SJSA1 (cell line): ENCODE measurements at places on chromosomes 12 and 14. TPM values are rescaled to one million over a fixed set of nuclear protein-coding genes. Genes with fewer than 3 reads are reported as not detected.
A peak's percentile ranks its signal among the peaks of the same experiment; 100 is the strongest.

MYH6 gene
- total RNA-seq: not detected in 2 replicates

SLC7A7 gene
- total RNA-seq: 0.09 and 0.13 TPM in 2 replicates

CARMIL3 gene
- not detected in 2 replicates for total RNA-seq

ABCD4 gene
- 11.1 and 12.3 TPM in 2 replicates for total RNA-seq

ADAMTS20 gene
- not detected in 2 replicates for total RNA-seq

RD3L gene
- total RNA-seq: not detected in 2 replicates

TMPO gene
- total RNA-seq: 271 and 276 TPM in 2 replicates

PMEL gene
- total RNA-seq: 0.34 TPM in 1 of 2 replicates, not detected in the other

NFE2 gene
- total RNA-seq: not detected in 2 replicates

GPR65 gene
- total RNA-seq: 1.9 and 2.2 TPM in 2 replicates

MDP1 gene
- total RNA-seq: 13.6 and 30.8 TPM in 2 replicates

C1QL4 gene
- 0.34 and 1.9 TPM in 2 replicates for total RNA-seq

DNA sequence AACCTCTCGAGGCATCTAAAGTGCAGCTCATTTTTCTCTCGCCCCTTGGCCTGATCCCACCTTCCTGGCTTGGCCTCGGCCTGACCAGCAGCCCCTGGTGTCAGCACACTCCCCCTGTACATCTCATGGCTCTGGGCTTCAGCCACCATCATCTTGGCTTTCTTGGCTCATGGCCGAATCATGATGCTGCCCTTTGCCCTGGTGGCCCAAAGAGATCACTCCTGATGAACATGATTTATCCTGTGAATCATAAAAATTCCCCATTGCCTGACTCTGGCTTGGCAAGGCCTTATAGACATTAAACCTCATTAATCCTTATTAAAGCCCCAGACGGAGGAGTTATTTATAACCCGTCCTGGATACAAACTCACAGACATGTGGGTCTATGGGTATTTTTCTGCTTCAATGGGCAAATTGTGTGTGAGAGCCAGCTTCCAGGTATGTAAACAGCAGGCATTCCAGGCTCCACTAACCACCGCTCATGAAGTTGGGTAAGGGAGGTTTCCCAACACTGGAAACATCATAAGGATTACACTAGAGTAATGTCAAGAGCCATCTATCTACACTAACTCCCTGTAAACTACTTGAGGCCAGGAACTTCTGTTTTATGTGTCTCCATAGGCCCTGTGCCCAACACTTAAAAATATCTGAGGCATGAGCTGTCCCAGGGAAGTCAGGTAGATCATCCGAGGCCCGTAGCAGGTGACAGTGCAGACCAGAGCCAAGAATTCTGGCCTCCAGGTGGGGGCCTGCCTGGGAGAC, 171.2 kb downstream of the TTC8 start:
- no peak overlapping the region for H3K27ac ChIP-seq
- H3K4me3 ChIP-seq: no peak overlapping the region
- H3K4me1 ChIP-seq: peaks cover 5% of the 10 kb centered on the region
- H3K36me3 ChIP-seq: no peaks in the 10 kb centered on the region
- no peaks in the 10 kb centered on the region for H3K27me3 ChIP-seq

GRCh38 chr14:52266179-52266578, 1.3 kb upstream of the PTGDR start:
- H3K4me3 ChIP-seq: no peak overlapping the region
- DNase-seq: no peak
- peaks cover 18% of the 10 kb centered on the region for H3K27me3 ChIP-seq
- H3K36me3 ChIP-seq: no peaks in the 10 kb centered on the region
- H3K4me1 ChIP-seq: no peaks in the 10 kb centered on the region
- no peak overlapping the region for H3K27ac ChIP-seq

- no peak overlapping the region for H3K27ac ChIP-seq
- H3K4me3 ChIP-seq: no peak overlapping the region
- H3K27me3 ChIP-seq: no peaks in the 10 kb centered on the region
- no peaks in the 10 kb centered on the region for H3K4me1 ChIP-seq
These were observed 108.2 kb downstream of the SLC38A6 start for GRCh38 chr14:61089126-61089750.

- H3K36me3 ChIP-seq: no peaks in the 10 kb centered on the region
- H3K4me1 ChIP-seq: no peaks in the 10 kb centered on the region
- H3K27me3 ChIP-seq: no peaks in the 10 kb centered on the region
- H3K27ac ChIP-seq: no peak overlapping the region
These were observed 405.3 kb upstream of the USP15 start for GRCh38 chr12:61854902-61855301.

DNA sequence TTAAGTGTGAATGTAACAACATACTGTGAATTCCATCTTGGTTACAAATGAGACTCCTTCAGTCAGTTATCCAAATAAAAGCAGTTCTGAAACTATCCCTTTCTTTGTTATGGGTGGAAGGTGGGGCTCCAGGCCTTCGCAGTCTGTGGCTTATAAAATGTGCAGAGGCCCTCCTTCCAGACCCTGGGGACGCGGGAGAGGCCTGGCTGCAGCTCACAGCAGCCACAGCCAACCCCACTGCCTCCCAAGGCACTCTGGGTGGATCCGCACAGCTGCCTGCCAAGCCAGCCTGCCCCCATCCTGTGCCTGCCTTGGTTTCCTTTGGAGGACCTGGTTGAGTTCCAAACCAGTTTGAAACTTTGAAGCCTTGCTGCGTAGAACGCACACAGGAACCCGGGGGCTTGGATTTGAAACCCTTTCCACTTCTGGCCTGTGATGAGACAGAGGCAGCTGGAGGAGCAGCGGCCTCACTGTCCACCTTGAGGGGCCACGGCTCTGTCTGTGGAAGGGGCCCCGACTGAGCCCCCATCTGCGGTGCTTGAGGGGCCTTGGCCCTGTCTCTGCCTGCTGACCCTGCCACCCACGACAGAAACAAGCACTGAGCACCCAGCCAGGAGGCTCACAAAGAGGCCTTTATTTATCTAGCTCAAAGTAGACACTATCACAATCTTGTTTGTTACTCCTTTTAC, 30.4 kb downstream of the CCNK start:
- peak overlapping the region; percentile 34; the same call in 1 of the 2 replicates for H3K27ac ChIP-seq
- no peak overlapping the region for H3K4me3 ChIP-seq
- H3K36me3 ChIP-seq: peaks cover 80% of the 10 kb centered on the region

- no peaks in the 10 kb centered on the region for H3K4me1 ChIP-seq
- DNase-seq: no peak
- no peaks in the 10 kb centered on the region; the same call in 1 of the 2 replicates for H3K36me3 ChIP-seq
- H3K27me3 ChIP-seq: no peaks in the 10 kb centered on the region
- H3K27ac ChIP-seq: no peak overlapping the region
These were observed 67.1 kb upstream of the SRSF5 start for GRCh38 chr14:69699748-69700303.

GRCh38 chr14:98194821-98195220, 1077.2 kb downstream of the BCL11B start:
- H3K4me1 ChIP-seq: no peaks in the 10 kb centered on the region
- H3K27ac ChIP-seq: no peak overlapping the region
- H3K36me3 ChIP-seq: no peaks in the 10 kb centered on the region
- H3K4me3 ChIP-seq: no peak overlapping the region
- DNase-seq: no peak

DNA sequence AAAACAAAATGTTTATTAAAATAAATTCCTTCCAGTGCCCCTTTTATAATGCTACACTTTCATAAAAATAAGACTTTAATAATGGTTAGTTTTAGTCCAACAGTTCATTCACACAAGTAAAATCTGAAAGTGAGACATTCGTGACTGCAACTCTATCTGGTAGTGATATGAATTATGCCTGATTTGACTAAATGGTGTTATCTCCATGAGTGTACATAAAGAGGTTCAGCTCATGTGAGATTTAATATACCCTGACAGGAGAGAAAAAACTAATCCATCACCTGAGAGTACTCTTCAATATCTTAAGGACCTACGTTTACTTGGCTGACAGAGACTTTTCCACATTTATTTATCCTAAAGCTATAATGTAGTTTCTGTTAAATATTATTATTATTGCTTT, 34.0 kb downstream of the ERO1A start:
- H3K27me3 ChIP-seq: no peaks in the 10 kb centered on the region
- H3K36me3 ChIP-seq: no peaks in the 10 kb centered on the region; the same call in 1 of the 2 replicates
- H3K4me1 ChIP-seq: no peaks in the 10 kb centered on the region
- no peak overlapping the region for H3K27ac ChIP-seq
- H3K4me3 ChIP-seq: no peak overlapping the region
- DNase-seq: no peak

DNA sequence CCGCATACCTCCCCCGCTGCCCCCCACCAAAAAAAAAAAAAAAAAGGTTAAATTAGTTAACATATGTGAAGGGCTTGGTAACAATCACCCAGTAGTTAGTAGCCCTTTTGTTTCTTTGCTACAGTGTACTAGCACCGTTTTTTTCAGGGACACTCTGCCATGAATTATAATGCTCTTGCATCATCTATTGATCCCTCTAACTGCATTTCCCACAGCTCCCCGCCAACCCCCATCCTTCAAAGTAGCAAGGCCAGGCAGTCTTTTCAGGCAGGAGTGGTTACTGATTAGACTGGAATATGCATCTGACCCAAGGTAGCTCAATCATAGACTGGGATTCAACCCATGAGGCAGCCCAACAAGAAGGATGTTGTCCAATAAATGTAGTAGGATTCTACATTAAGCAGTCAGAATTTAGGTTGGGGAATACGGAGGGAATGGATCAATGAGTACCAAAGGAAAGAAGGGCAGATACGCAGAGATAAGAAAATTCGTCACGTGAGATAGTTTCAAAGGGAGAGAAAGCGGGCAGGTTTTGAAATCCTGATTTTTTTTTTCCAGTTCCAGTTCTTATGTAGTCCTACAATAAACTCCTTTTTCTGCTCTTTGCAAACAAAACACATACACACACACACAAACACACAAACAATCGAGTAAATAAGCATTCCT, 39.8 kb upstream of the CRACR2A start:
- no peak overlapping the region for H3K4me3 ChIP-seq
- H3K27me3 ChIP-seq: no peaks in the 10 kb centered on the region
- no peak overlapping the region for H3K27ac ChIP-seq
- no peaks in the 10 kb centered on the region for H3K4me1 ChIP-seq
- no peaks in the 10 kb centered on the region for H3K36me3 ChIP-seq

- no peaks in the 10 kb centered on the region for H3K4me1 ChIP-seq
- H3K4me3 ChIP-seq: no peak overlapping the region
- H3K27me3 ChIP-seq: no peaks in the 10 kb centered on the region
- no peak for DNase-seq
These were observed 61.3 kb upstream of the RESF1 start for GRCh38 chr12:31897781-31898503.

GRCh38 chr12:2076196-2076570, 23.4 kb downstream of the CACNA1C start:
- no peak for DNase-seq
- H3K36me3 ChIP-seq: no peaks in the 10 kb centered on the region; the same call in 1 of the 2 replicates
- H3K4me3 ChIP-seq: no peak overlapping the region

DNA sequence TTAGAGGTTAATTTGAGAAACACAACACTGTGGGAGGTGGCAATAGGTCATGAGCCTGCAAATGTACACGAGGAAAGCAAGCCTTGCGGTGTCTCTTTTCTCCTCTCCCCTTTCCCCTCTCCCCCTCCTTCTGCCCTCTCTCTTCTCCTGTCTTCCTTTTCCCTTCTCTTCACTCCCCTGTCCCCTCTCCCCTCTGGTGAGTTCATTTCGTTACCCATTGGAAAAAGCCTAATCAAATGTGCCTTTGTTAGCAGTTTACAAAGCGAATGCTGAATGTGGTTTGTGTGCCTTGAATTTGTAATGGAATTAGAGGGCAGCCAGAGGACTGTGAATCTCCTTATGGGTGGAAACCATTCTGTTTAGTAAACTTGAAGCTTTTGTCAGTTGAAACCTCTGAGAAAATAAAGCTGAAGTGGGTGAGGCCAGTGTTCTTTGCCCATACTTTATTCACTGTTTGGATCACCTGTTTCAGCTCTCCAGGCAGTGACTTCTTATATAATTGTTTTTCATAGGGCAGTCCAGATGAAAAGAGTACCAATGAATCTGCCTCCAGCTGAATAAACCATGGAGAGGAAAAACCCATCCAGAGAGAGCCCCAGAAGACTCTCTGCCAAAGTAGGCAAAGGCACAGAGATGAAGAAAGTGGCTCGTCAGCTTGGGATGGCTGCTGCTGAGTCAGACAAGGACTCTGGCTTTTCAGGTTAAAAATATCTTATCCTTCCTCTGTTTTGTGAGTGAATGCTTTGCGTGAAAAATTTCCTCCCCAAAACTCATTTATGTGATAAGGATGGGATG, 7.3 kb downstream of the CIPC start:
- no peak for DNase-seq
- peaks cover 23% of the 10 kb centered on the region for H3K36me3 ChIP-seq
- no peak overlapping the region for H3K4me3 ChIP-seq
- peaks cover 5% of the 10 kb centered on the region for H3K4me1 ChIP-seq

DNA sequence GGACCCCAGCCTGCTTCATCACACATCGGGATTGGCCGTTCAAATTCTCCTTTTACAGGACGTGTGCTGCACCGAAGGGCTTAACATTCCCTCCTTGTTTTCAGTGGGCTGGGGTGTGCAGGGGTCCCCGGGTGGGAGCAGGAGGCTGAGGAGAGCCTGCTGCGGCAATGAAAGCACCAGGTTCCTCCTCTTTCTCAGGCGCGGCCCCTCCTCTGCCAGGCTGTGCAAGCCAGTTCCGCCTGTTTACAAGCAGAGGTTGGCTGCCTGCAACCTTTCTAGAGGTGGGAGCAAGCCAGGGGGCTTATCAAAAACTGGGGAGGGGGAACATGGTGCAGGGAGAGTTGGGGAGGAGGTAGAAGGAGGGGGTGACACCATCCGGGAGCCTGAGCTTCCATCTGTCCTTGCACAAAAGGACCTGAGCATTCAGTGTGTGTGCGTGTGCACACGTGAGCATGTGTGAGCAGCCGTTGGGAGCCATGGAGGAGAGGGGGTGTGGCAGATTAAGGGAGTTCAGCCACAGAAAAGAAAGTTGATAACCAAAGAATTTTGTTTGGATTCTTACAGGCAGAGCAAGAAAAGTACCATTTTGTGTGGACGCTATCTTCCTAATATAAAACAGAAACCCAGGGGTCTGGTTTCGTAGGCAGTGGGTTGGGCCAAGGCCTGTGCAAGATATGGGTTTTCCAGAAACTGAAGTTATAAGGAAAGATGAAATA, 108.8 kb upstream of the RFLNA start:
- peaks cover 12% of the 10 kb centered on the region for H3K4me1 ChIP-seq
- H3K36me3 ChIP-seq: no peaks in the 10 kb centered on the region
- no peak overlapping the region for H3K4me3 ChIP-seq
- no peak overlapping the region for H3K27ac ChIP-seq
- no peak for DNase-seq

- no peak for DNase-seq
These were observed 16.0 kb downstream of the VSX2 start for GRCh38 chr14:74255281-74255680.

DNA sequence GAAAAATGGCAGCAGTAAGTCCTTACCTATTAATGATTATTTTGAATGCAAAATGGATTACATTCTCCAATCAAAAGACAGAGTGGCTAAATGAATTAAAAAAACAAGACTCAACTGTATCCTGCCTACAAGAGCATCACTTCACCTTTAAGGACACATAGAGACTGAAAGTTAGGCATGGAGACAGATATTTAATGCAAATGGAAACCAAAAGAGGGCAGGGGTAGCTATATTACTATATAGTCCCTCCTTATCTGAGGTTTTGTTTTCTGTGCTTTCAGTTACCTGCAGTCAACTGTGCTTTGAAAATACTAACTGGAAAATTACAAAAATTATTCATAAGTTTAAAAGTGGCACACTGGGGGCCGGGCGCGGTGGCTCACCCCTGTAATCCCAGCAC, 17.2 kb downstream of the NECAP1 start:
- H3K27ac ChIP-seq: no peak overlapping the region
- H3K4me3 ChIP-seq: no peak overlapping the region
- DNase-seq: no peak
- no peaks in the 10 kb centered on the region for H3K27me3 ChIP-seq
- H3K4me1 ChIP-seq: no peaks in the 10 kb centered on the region
- peaks cover 33% of the 10 kb centered on the region for H3K36me3 ChIP-seq

GRCh38 chr12:127400221-127400620, 866.7 kb upstream of the TMEM132C start:
- H3K4me3 ChIP-seq: no peak overlapping the region
- no peaks in the 10 kb centered on the region for H3K27me3 ChIP-seq
- DNase-seq: peak; percentile 42
- H3K4me1 ChIP-seq: peaks cover 35% of the 10 kb centered on the region
- no peaks in the 10 kb centered on the region for H3K36me3 ChIP-seq
